ENCODE measurements at places on chromosomes 1 and 21.

GRCh38 chr1:193479187-193479586 lies 292.8 kb upstream of the B3GALT2 start:
- DNase-seq = peak; percentile 67

GRCh38 chr21:46027851-46028493 lies 46.4 kb downstream of the COL6A1 start:
- no peak for DNase-seq

DNA sequence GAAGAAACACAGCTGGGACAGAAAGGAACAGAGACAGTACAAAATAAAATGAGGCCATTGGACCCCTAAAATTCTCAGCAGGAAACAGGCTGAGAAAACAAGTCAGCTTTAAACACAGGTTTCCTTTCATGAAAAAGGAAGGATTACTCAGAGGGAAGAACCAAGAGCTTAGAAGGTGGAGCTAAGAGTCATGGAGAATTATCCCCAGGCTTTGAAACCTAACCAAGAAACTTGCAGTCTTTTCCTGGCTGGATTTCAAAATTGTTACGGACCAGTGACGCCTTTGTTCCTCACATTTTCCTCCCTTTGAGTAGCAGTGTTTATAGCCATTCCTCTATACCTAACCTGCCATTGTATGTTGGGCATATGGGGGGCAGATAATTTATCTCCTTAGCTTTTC lies 8.8 kb downstream of the HMGB4 start:
- DNase-seq = no peak

DNA sequence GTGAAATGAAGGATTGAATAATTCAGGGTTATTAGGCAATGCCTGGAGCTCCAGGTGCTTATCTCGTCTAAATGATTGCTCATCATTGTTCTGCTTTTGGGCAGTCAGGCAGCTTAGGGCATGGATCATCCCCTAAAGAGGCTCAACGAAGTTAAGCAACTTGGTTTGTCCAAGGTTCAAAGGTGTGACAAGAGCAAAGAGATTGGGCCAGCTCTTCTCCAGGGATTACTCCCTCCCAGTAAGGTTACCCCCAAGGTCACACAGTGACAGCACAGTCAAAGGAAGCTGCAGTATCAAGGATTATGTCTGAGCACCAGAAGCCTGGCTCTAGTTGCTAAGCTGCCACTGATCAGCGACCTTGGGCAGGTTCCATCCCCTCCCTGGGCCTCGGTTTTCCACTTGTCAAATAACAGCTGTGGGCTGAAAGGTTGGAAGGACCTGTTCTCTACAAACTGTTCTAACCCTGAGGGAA lies 6.8 kb downstream of the ETNK2 start:
- DNase-seq = no peak

GRCh38 chr1:190416239-190416638 lies 61.4 kb downstream of the BRINP3 start:
- no peak for DNase-seq

GRCh38 chr1:983798-984475 lies 2.0 kb upstream of the PERM1 start:
- peak; percentile 46 for DNase-seq

GRCh38 chr1:213820362-213821149 lies 167.2 kb upstream of the PROX1 start:
- no peak for DNase-seq

GRCh38 chr1:204962742-204963632 lies 80.0 kb upstream of the CNTN2 start:
- no peak for DNase-seq

DNA sequence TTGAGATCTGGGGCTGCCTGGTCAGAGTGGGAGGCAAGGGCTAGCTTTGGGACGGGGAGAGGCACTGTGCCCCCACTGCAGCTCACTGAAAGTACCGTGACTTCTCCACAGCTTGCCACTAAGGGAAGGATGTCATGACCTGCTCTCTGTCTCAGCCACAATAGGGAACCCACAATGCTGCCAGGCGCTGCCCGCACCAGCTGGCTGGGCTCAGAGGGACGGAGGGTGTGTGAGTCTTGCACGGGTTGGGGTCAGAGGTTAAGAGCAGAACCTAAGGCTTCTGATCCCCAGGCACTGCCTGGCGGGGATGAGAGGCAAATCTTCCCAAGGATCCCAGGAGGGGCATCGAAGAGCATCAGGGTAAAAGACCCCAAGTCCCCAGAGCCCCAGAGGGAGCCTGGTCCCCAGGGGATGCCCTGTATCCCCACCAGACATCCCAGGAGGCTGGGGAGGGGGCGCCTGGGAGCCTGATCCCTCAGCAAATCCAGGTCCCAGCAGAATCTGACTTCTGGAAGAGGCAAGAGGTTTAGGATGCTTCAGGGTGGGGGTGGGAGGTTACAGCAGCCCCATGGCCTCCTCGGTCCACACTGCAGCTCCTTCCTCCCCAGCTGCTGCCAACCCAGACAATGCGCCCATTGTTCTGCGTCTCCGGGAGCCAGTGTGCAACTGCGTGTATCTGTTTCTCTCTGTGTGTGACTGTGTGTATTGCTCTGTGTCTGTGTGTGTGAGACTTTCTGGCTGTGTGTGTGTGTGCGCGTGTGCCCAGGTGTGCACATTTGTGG lies 2.0 kb upstream of the MARCKSL1 start:
- no peak for DNase-seq

GRCh38 chr1:219379691-219380090 lies 206.0 kb downstream of the LYPLAL1 start:
- DNase-seq = no peak

DNA sequence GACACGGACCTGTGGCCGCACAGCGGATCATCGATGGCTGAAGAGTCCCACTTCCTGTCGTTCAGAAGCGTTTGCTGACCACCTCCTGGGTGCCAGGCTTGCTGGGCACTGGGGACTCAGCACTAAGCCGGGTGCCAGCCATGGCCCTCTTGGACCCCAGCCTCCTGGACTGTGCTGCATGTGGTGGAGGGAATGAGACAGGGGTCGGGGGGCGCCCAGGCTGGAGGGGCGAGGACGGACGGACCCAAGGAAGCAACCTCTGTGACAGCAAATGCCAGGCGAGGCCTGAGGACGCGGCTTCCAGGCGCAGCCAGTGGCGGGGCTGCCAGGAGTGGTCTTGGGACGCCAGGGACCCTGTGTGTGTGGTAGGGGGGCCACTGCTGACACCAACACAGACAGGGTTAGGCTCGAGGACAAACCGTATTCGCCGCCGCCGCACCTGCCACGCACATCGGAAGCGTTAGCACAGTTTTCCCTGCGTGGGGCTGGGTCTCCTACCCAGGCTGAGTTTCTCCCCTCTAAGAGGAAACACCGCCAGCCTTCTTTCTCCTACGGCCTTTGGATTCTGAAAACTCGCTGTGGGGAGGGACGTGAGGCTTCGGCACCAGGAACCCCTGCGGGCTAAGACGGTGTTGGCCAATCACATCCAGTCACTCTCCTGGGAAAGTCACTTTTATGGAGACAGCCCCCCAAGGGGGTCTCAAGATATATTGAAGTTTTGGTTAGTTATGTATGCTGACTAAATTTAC lies 3.1 kb upstream of the MXRA8 start:
- DNase-seq = no peak

DNA sequence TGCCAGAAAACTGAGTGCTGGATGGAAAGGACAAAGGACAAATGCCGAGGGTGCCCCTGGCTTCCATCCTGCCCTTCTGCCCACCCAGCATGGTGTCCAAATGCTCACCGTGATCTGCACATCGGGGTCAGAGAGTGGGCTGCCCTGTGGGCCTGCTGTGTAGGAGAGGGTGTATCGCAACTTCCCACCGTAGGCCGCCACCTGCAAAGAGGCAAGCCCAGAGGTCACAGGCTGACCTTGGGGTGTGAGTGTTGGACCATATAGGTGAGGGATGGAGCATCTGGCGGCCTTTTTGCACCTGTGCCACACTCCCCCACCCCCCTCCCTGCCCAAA lies 53.5 kb downstream of the LDLRAD2 start:
- DNase-seq = no peak

GRCh38 chr1:240295811-240296210 lies 204.1 kb downstream of the FMN2 start:
- DNase-seq = no peak

- DNase-seq = no peak
These were observed 450.5 kb downstream of the NUF2 start for GRCh38 chr1:163772246-163772645.

DNA sequence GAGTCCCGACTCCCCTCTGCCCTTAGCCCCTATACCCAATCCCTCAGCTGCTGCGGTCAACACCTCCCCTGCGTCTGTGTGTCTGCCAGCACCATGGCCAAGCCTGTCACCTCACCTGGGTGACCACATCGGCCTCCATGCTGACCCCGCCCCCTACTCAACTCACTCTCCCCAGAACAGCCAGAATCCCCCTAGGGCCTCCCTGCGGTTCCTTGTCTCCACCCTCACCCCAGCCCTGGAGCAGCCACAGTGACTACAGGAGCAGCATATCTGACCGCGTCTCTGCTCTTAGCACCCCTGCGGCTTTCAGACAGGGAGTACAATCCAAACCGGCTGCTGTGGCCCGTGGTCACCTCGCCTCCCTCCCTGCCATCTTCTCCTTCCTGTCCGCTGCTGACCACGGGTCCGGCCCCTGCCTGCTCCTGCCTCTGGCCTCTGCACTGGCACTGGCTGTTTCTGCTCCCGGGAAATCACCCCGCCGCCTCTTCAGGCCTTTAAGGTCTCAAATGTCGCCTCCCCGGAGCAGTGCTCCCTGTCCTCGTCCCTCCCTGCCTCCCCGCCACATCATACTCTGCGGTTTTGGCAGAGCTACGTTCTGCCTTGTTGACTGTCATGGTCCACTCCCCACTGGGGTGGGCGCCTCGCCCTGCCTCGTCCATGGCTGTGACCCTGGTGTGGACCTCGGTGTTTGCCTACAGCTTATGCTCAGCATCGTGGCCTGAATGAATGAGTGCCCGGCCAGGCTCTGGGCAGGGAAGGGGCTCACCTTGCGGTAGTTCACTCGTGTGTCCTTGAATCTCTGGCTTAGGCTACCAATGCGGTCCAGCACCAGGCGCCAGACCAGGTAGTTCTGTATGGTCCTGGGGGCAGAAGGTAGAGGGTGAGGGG lies 11.1 kb downstream of the PRXL2B start:
- no peak for DNase-seq

- DNase-seq = no peak
These were observed 43.6 kb downstream of the PBX1 start for GRCh38 chr1:164602480-164603093.

- DNase-seq = no peak
These were observed 39.4 kb downstream of the CFHR5 start for GRCh38 chr1:197016751-197017150.

DNA sequence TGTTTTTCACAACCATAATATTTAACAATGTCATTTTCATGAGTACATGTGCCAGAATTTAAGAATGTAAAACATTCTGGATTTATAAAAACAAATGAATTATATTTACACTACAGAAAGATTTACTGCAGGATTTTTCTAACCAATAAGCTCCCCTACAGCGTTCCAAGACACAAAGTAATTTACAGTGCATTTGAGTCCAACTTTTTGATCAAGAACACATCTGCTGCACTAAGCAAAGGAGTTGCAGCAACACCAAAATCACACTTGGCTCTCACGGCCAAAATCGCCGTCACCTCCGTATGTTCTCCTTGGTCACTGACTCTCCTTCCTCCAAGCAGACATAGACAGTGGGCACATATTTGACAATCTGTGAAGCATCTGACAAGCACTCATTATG lies 7.7 kb downstream of the VPS26C start:
- no peak for DNase-seq

DNA sequence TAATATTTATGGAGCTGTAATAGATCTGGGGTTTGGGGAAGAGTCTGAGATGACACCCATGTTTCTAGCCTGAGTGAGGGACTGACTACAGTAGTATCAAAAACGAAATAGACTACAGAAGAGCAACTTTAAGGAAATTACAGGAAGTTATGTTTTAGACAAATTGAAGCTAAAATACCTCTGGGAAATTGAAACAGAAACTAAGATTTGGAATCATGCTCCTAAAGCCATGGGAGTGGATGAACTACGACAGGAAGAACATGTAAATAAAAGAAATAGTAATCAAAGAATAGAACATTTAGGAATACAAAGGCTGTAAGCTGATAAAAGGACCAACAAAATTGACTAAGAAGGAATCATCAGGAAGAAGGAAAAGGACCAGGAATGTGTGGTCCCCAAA lies 68.9 kb downstream of the KIAA0319L start:
- DNase-seq = no peak

DNA sequence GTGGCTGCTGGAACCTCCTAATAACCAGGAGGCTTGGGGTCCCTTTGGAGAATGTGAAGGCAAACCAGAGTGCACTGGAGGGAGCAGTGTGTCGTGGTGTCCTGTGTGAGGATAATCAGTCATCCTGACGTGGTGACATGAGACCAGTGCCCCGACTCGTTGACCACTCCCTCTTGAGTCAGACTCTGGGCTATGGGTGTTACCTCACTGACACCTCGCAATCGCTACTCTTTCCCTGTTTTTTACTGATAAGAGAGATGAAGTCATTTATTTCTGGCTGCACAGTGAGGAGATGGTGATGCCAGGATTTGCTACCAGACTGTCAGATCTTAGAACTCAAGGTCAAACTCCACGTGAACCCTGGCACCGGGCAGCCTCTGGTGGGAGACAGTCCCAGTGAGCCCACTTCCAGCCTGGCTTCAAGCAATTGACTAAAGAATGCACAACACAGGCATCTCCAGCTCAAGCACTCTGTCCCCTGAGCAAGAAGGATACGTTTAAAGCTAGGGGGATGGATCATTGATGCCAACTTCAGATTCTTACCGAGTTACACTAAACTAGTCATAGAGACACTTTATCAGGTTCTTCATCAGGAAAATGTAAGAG lies 30.3 kb downstream of the UBASH3A start:
- DNase-seq = no peak

- no peak for DNase-seq
These were observed 19.1 kb upstream of the KIAA1614 start for GRCh38 chr1:180893614-180894013.

DNA sequence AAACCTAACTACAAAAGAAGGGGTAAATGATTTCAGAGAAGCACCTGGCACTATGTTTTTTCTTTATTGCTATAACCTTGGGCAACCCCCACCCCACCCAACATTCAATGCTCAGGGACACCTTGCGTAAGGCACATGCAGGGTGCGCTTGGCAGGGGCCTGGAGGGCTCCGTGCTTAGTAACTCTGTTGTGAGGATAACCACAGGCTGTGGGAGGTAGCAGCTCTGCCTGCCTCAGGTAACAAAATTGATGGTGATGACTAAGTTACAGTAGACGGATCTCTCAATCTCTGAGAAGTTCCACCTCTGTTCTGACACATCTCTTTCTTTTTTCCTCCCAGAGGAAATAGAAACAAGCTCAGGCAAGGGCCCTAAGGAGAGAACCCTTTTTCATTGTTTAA lies 8.7 kb upstream of the CCN1 start:
- no peak for DNase-seq

DNA sequence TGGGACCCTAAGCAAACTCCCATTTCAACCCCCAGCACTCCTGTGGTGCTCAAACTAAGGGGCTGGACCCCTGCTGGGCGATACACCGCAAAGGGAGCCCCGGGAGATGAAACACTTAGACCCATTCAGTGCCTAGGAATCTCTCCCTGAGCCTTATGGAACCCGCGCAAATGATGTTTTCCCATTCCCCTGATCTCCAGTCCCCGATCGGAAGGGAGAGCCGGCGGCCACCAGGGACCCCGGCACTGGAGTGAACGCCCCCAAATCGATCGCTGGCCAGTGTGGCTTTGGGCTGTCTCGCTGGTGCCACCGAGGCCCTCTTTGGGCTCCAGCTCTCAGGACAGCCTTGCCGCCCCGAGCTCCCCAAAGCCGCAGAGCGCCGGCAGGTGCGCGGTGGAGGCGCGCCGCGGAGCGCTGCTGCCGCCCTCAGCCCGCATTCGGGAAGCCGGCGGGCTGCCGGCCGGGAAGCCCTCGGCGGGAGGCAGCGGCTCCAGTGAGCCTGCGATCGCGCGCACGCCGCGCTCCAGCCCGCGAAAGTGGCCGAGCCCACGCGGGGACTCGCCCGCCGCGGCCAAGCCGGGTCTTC lies 1.1 kb downstream of the PLXNA2 start:
- DNase-seq = no peak
